Activated CD4-positive, alpha-beta T cell treated with anti-CD3 and anti-CD28 coated beads, Interleukin-2, amount 50 U/mL, for 24 hours (primary cell): ENCODE measurements at places on chromosomes 6 and 20.

DNA sequence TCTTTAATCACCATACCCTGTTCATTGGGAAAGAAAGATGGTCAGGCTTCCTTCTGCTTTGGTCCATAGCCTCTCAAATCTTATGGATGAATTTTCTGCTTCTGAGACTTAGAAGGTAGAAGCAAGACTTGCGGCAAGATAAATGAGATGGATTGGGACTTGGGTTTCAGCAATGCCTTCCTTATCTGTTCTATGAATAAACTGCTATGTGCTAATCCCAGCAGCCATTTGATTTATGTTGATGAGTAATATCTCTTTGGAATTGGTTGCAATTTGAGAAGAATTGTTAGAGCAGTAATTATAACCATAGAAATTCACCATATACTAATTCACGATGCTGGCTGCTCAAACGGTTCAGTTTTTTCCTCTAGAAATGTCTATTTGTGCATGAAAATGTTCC lies 48.3 kb downstream of the TXLNB start:
- no peak for DNase-seq

- DNase-seq: peak; percentile 66
These were observed 268.2 kb downstream of the CDC5L start for GRCh38 chr6:44655412-44656342.

DNA sequence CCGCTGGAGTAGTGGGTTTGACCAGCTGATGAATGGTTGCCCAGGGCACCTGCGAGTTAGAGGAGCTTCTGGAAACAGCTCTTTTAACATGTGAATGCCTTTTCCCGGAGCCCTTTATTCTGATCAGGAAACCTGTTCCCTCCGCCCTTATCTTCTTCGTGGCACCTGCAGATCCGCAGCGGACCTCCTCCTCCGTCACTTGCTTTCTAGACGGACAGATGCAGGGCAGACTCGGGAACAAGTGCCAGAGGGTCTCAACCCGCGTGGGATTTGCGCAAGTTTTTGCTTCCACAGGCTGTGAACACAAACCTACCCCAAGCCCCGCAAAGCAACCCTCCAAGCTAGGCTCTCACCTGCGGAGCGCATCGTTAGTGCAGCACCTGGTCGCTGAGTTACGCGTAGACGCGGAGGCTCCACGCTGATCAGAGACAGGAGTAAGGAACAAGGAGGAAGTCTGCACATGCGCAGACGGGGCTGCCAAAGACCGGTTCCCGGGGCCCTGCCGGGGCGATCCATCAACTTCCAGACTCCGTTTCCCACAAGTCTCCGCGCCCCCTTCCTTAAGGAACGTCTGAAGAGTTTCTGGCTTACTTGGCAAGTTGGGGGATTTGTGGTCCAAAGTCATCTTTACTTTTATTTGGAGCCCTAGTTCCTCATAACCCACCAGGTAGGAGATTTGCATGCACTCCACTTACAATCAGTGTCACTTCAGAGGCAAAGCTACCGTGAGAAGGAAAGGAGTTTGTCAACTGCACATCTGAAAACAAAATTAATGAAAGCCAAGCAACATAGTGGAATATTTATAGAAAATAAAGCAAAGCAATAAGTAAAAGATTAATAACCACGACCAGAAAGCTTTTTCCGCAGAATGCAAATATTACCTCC lies 52.7 kb upstream of the ELMO2 start:
- no peak for DNase-seq

DNA sequence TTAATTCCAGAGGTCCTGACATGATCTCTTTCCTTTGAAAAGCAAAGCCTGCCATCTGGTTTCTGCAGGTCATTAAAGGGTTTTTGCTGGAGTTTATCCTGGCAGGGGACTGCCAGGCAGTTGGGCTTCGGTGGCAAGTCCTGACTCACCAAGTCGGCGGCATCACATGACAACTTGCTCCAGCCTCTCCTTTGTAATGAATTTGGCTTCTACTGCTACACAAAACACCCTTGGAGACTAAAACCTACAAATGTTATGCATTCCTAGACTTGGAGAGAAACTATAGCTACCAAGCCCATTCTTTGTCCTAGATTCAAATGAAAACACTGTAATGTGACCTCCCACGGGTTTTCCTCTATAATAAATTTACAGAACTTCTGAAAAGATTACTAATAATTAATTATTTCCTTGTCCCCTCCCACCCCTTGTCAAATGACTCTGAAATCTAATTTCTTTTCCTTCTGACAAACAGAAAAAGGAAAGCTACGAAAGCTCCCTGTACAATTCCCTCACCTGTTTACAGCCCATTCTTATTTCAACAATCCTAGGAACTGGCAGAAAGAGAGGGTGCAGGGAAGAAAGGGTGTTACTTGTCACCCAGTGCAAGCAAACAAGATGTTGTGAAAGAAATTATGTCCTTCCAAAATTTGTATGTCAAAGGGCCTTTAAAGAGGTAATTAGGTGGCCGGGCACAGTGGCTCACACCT lies 62.9 kb downstream of the QRSL1 start:
- no peak for DNase-seq

DNA sequence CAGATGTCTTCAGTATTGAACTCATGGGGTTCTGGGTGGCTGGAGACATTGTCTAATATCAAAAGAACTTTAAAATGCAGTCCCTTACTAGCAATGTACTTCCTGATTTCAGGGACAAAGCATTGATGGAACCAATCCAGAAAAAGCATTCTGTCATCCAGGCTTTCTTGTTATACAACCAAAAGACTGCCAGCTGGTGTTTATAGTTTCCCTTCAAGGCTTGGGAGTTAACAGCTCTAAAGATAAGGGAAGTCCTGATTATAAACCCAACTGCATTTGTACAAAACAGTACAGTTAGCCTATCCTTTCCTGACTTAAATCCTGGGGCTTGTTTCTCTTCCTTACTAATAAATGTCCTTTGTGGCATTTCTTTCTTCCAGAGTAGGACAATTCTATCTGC lies 160.0 kb downstream of the COL21A1 start:
- no peak for DNase-seq

GRCh38 chr6:156840606-156841005 lies 63.4 kb downstream of the ARID1B start:
- no peak for DNase-seq
